ENCODE measurements at places on chromosomes 12 and 14. TPM values are rescaled to one million over a fixed set of nuclear protein-coding genes. Genes with fewer than 3 reads are reported as not detected.
A peak's percentile ranks its signal among the peaks of the same experiment; 100 is the strongest.

- H3K36me3 ChIP-seq: no peaks in the 10 kb centered on the region
- H3K4me3 ChIP-seq: no peak overlapping the region
- H3K4me1 ChIP-seq: peaks cover 35% of the 10 kb centered on the region
- H3K27me3 ChIP-seq: no peaks in the 10 kb centered on the region
These were observed 28.0 kb downstream of the VPS37B start for GRCh38 chr12:122867691-122868461.

GRCh38 chr12:116878567-116879508 lies 2.4 kb downstream of the HRK start:
- H3K36me3 ChIP-seq: peaks cover 4% of the 10 kb centered on the region
- H3K27me3 ChIP-seq: peaks cover 74% of the 10 kb centered on the region
- DNase-seq: no peak
- peaks cover 16% of the 10 kb centered on the region for H3K4me1 ChIP-seq
- H3K4me3 ChIP-seq: peak overlapping the region; percentile 57

The KDM5A gene
- 124 TPM for total RNA-seq

The USP15 gene
- 159 TPM for total RNA-seq

Measured in natural killer cell treated with Interleukin-12 subunit alpha and Interleukin-12 subunit beta and Interleukin-15 and Interleukin-18, amount 100 ng/mL, for 72 hours (primary cell).